Activated naive CD4-positive, alpha-beta T cell treated with Interleukin-2 at 50 U/mL for 16 hours (primary cell): ENCODE measurements at places on chromosomes 1 and 21.

GRCh38 chr1:157404063-157404501, 148.2 kb downstream of the FCRL5 start:
- no peak for DNase-seq

DNA sequence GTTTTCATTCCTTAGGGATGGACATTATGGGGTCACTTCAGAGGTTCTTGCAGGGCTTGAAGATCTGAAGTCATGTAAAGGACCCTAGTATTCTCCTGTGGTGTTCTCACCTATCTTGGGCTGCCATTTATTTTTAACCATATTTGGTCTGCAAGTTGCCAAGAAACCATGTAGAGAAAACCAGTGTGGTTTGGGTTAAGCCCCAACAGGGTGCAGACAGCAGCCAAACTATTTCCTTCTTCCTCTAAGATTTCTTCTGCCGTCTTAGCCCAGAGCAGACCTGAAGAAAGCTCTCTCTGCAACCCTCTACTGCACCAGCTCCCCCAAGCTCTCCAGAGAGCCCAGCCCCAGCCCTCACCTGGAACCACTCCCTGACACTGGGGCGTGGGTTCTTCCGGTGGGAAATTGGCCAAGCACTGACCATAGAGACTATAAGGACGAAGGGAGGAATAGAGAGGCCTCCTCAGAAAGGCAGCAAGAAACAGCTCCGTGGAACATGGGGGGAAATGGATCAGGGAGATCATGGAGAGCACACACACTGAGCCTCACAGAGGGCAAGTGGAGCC, 136.6 kb downstream of the SYF2 start:
- no peak for DNase-seq

GRCh38 chr1:169679692-169680091, 31.7 kb downstream of the SELL start:
- DNase-seq = no peak

DNA sequence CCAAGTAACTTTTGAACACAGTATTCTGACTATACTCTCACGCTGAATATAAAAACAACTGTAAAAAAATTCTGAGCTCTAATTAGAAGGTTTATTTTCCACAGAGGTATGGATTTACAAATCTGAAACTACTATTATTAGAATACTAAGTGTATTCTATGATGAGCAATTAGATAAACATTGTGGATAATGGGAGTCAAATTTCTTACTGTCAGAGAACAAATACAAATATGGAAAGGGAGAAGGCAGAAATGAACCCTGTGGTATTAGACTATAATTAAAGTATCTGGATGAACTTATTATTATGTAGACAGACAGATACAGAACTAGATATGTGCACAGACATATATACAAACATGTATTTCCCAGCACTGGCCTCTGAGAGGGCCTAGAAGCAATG, 22.6 kb downstream of the ALDH9A1 start:
- no peak for DNase-seq

DNA sequence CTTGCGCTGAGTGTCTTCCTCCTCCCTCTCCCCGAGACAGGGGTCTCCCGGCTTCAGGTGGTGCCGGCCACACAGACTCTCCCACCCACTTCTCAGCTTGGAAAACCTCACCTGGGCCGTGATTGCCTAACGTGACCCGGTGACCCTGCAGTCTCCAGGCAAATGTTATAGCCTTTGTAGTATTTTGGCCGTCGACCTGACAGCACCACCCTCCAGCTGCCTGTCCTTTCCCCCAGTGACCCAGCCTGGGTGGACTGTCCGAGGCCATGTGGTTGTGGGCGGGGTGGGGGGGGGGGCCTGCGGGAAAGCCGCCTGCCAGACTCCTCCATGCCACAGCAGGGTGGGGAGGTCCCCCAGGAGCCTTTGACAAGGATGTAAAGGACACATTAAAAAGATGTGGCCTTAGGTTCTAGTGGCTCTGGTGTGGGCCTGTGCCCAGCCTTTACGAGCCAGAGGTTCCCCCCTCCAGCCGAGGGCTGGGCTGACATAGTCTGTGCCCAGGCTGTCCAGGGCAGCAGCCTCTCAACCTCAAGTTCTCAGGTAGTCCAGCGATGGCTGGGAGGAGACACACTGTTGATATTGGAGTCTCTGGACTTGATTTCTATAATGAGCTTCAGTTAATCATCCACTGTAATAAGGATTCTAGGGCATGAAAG, 8.1 kb downstream of the TOR3A start:
- DNase-seq = no peak

DNA sequence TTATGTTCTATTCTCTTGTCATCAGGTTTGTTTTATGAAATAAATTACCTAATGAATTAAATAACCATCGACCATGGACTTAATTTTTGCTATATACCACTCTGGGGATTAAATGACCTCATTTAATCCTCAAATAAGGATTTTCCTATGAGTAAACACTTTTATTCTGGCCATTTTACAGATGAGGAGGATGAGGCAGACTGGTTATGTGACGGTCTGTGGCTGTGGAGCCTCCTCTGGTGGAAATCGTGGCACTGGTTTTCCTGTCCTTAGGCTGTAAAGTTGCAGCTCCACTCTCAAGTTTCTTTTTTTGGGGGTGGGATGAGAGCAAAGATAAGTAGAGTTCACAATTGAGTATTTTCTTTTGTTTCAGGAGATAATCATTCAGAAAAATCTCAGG, 105.2 kb downstream of the XCL2 start:
- DNase-seq = no peak

DNA sequence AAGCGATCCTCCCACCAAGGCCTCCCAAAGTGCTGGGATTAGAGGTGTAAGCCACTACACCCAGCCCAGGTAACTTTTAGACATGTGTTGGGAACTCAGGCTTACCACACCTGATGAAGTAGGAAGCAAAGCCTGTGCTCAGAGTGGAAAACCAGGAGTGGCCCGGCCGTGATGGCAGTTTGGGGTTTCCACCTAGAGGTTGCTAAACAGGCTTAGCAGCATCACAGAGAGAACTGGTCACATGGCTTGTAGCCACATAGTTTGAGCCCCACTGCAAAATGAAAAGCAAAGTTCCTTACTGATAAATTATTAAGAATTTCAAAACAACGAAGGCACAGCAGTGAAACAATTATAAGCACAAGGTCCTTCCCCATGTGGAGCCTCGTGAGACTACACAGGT, 142.6 kb upstream of the CXADR start:
- no peak for DNase-seq

DNA sequence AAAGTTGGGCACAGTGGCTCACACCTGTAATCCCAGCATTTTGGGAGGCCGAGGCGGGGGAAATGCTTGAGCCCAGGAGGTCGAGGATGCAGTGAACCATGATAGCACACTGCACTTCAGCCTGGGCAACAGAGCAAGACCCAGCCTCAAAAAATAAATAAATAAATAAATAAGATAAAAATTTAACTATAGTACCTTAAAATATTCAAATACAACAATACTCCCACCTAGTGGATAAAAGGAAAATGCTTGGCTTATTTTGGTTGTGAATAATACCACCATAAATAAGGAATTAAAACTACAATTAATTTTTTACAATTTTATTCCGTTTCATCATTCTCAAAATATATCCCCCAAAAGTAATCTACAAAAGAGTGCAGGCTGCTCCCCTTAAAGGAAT, 8.1 kb downstream of the PSMG1 start:
- no peak for DNase-seq

- no peak for DNase-seq
These were observed 9.7 kb downstream of the BCL9 start for GRCh38 chr1:147551036-147551435.

DNA sequence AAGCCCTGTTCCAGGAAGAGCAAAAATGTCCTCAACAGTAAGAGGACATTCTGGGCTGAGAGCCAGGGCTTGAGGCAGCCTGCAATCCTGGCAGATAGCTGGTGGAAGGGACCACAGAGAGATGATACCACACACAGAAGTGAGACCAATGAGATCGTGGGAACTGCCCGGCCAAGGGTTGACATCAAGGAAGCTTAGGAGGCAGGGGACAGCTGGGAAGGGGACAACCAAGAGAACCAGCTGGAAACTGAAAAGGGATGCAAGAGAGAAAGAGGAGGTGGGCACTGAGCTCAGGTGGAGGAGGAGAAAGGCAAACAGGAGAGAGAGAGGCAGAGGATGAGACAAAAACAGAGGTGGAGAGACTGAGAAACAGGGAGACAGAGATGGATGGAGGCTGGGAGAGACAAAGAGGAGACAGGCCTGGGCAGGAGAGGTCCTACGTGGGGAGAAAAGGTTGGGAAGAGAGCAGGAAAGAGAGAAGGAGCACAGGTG, 9.2 kb downstream of the PDZK1IP1 start:
- no peak for DNase-seq

DNA sequence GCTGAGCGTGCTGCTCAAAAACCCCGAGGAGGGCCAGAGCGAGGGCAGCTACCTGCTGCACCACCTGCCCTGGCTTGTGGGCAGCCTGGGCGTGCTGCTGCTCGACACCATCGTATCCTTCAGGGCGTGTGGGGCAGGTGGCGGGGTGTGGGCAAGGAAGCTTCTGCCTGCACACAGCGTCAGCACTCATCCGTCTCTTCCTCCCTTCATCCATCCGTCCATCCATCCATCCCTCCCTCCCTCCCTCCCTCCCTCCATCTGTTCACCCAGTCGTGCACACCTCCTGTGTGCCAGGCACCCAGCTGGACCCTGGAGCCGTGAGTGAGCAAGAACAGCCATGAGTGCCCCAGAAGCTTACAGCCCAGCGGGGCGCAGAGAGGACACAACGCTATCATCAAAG, 15.2 kb downstream of the SLC66A1 start:
- no peak for DNase-seq
